ENCODE measurements at places on chromosomes 12 and 14.

GRCh38 chr12:32821710-32822109 lies 66.0 kb upstream of the YARS2 start:
- no peak for DNase-seq

DNA sequence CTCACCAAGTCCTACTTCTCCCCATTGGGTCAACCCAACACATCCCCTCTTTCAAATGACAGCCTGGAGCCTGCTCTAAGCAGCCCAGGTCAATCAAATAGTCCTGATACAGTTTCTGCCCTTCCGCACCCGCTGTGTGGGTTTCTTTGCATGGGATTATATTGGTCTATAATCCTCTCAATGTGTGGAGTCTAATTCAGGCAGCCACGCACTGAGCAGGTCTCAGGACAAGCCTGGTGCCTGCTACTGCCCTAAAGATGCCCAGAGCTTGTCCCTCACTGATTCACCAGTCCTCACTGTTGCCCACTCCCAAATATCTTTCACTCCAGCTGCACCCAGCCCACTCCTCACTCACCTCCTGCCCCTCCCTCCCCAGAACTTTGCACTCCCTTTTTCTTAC lies 16.4 kb downstream of the ACTN1 start:
- no peak for DNase-seq

DNA sequence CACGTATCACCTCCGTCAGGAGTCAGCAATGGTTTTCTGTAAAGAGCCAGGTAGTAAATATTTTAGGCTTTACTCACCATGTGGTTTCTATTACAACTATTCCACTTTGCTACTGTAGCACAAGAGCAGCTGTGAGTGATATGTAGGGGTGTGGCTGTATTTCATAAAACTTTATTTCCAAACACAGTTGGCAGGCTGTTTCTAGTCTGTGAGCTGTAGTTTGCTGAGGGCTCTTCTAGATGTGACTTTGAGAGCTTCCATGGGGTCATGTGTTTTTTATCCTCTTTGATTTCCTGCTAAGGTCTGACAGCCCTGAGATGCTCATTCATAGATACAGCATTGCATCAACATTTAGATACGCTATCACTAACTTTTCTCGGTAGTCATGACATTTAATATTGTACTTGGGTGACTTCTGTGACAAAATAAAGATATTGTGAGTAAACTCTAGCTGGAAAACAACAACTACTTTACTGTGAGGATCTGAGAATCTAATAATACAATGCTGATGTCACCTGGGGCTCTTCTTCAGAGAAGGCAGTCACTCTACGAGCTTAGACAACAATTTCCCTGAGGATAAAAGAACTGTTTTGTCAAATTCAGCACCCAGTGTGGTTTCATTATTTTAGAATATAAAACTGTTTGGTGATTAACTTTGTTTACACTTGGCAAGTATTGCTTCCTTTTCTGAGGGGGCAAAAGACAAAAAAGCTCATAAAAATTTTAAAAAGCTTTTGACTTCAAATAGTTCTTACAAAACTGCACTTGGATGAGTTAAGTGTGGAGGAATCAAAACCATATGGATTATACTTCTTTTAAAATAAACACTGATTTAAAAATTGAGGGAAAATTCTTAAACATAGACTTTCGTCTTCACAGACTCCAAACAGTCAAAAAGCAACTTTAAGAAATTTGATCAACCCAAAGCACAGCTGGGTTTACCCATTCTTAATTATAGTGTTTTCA lies 231.2 kb upstream of the DCN start:
- DNase-seq = no peak

GRCh38 chr14:81313775-81314429 lies 86.2 kb downstream of the STON2 start:
- no peak for DNase-seq

DNA sequence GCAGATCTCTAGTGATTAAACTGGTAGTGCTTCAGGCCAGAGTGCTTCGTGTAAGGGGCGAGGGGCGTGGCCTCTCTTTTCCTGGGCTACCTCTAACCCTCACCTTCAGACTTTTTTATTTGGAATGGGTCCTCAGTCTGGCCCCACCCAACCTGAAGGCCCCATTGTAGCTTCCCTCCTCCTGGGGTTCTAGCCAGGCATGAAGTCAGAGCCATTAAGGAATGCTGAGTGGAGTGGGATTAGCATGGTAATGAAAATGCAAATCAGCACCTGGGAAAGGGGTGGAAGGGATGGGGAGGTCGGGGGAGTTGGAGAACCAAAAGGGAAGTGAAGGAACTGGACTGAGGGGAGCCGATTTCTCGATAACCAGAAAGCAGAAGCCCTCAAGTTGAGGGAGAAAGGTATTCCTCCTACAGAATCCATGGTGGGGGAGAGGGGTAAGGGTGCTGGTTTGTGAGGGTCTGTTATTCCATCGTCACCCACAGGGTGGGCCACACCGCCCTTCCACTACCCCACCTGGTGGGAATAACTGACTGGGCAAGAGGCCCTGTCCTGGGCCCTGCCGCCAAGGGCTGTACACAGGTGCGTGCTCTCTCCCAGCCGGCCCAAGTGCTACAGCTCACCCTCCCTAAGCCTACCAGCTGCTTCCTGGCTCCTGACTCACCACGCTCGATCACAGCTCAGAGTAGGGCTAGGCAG lies 14.1 kb downstream of the ZFHX2 start:
- no peak for DNase-seq

Measured in cerebellar nuclear complex (tissue), 1 donor.